Stimulated activated CD8-positive, alpha-beta memory T cell treated with anti-CD3 and anti-CD28 coated beads, Interleukin-4, amount 100 ng/mL, for 4 hours (primary cell): ENCODE measurements at places on chromosomes 16 and 17.
A peak's percentile ranks its signal among the peaks of the same experiment; 100 is the strongest.

GRCh38 chr16:83898463-83899271 lies at the start of gene MLYCD:
Gene MLYCD, plus strand, starts transcription at chr16:83899115. Its CDS starts 30 bp downstream, at chr16:83899145.
- peak; percentile 44 for DNase-seq

GRCh38 chr17:1491443-1492248 lies 840 bp downstream of the MYO1C start:
- no peak for DNase-seq

- DNase-seq = no peak
Observed at GRCh38 chr16:75202069-75202590, 4.8 kb downstream of the CTRB2 start.

DNA sequence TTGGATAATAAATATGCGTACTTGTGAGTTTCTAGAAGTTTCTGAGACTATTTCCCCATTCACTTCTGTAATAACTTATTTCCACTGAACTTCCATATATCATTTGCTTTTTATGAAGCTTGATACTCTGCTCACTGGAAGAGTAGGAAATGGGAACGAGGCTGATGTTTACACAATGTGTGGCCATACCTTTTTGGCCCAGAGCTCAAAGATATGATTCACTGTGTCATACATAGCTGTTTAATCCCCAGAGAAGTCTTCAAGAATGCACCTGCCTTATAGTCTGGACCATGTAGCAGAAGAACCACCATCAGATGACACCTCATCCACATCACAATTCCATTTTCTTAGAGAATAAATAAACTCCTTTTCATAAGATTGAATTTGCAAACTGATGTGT lies 40.3 kb upstream of the TEKT3 start:
- DNase-seq = no peak

DNA sequence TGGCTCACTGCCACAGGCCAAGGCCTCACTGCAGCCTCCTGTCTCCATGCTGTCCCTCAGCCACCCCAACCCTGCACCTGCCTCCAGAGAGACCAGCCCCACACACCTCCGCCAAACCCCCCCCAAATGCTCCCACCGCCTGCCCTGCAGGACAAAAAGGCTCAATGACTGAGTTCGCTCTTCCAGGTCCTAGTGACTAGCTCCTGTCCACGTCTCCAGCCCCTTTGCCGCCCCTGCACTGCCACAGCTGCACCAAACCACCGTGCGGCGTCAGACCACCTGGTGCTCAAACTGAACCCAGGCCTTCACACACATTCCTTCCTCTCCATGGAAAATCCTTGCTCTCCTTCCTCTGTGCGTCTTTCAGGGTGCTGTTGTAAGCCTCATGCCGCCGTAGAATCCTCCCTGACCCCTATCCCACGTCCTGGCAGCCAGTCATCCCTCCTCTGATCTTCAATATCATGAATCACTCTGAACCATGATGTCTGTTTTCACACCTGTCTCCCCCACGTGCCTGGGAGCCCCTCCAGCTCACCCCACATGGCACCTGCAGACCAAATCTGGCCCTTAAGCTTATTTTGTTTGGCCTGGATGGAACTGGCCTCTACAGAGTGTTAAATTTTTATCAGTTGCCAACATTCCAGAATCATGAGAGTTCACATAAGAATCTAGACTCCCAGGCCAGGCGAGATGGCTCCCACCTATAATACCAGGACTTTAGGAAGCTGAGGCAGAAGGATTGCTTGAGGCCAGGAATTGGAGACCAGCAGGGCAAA lies 4.3 kb upstream of the GSG1L start:
- DNase-seq = no peak

GRCh38 chr16:83969771-83970429 lies 1.9 kb downstream of the NECAB2 start:
- DNase-seq = no peak
